ENCODE measurements at places on chromosomes 5 and 9.

- DNase-seq: no peak
Measured at GRCh38 chr5:98735806-98736507, 37.5 kb upstream of the RGMB start.

DNA sequence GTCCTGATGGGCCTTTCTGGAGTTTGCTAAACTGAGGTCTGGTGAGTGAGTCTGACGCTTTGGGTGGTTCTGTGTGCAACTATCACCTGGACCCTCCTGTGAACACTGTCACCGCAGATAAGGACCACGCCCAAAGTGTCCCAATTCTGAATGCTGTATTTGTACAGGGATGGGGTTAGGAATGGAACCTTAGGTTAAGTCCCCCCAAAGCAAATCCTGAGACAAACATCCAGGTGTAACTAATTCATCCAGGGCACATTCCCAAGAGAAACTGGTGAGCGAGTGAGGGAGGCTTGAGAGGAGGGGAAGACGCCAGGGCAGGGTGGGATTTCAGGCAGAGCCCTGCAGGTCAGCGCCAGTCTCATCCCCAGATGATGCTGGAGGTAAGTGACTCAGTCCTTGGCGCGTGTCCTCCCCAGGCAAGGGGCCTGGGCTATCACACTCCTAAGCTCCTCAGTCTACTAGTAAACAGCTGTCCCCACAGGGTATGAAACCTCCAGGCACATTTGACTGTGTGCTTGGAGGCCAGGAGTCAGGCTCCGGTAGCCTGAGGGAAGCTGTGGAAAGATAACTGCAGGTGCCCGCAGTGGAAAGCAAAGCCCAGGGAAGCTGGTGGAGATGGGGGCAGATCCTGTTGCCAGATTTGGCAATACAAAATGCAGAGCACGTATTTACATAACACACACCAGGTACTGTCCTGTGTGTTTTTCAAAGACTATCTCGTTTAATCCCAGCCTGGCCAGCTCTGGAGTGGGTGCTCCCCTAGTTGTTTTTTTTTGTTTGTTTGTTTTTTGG is 66.7 kb downstream of the IL6ST start:
- DNase-seq: no peak

DNA sequence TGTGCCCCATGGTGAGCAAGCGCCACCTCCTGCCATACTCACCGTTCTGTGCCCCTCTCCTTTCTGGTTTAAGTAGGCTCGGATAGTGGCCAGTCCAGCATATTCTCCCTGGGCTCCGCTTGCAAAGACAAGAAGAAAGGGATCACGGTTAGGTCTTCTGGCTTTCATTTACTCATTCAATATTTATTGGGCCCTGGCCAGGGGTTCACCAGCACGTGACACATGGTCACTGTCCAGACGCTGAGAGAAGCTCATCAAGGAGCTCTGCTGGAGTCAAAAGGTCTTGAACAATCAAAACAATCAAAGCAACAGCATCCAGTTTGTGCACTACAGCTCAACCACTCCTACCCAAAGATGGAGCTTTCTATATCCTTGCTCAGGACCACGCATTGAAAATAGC is 80.2 kb downstream of the GLDC start:
- DNase-seq: no peak

- DNase-seq: no peak
Measured at GRCh38 chr5:73663860-73664240, 37.9 kb downstream of the ARHGEF28 start.

DNA sequence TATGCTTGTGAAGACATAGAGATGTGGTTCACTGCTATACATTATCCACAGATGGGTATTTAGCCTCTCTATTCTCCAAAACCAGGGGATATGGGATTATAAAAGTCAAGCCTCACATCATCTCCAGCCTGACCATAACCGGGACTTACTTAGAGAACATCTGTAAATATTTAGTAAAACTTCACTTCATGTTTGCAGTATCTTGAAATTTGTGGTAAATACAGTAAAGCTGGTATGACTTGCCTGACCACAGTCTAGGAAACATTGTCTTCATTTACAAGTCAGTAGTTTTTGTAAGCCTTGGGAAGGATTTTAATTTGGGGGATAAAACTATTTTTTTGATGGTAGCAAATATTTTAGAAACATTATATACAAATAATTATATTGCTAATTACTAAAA is 64.2 kb downstream of the MAST4 start:
- no peak for DNase-seq

- DNase-seq: no peak
Measured at GRCh38 chr9:120368799-120369198, 211.2 kb downstream of the CDK5RAP2 start.

DNA sequence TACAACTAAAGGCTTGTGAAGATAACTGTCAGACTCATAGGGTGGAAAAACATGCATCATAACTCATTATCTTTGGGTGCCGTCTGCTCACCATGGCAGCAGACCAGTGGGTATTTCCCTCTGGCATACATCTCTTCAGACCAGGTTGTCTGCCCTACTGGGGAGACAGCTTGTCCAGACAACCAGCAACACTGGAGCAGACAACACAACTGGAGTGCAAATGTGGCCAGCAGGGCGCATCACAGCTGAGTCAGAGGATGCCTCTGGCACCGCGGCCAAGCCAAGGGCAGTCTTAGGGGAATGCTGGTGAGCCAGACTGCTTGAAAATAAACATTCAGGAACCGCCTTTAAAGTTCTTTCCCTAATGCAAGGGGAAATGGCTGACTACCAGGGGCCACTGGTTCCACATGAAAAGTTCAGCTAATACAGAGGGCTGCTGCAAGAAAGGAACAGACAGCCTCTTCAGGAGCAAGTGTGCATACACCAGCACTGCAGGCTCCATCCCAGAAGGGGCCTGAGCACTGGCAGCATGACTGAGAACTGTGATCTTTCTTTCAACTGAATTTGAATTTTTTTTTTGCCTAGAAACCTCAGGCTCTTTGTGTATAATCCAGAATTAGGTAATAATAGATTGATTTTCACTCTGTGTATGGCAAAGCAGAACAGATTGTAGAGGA is 77.3 kb downstream of the MAMDC2 start:
- DNase-seq: no peak

GRCh38 chr9:89955626-89956025 is 350.8 kb downstream of the GADD45G start:
- no peak for DNase-seq

GRCh38 chr5:119200795-119201194 is 129.9 kb downstream of the DMXL1 start:
- DNase-seq: no peak

All from activated CD4-positive, alpha-beta T cell treated with anti-CD3 and anti-CD28 coated beads, Interleukin-2, amount 50 U/mL, for 24 hours (primary cell).